ENCODE measurements at places on chromosomes 12 and 14. TPM values are rescaled to one million over a fixed set of nuclear protein-coding genes. Genes with fewer than 3 reads are reported as not detected.

DNA sequence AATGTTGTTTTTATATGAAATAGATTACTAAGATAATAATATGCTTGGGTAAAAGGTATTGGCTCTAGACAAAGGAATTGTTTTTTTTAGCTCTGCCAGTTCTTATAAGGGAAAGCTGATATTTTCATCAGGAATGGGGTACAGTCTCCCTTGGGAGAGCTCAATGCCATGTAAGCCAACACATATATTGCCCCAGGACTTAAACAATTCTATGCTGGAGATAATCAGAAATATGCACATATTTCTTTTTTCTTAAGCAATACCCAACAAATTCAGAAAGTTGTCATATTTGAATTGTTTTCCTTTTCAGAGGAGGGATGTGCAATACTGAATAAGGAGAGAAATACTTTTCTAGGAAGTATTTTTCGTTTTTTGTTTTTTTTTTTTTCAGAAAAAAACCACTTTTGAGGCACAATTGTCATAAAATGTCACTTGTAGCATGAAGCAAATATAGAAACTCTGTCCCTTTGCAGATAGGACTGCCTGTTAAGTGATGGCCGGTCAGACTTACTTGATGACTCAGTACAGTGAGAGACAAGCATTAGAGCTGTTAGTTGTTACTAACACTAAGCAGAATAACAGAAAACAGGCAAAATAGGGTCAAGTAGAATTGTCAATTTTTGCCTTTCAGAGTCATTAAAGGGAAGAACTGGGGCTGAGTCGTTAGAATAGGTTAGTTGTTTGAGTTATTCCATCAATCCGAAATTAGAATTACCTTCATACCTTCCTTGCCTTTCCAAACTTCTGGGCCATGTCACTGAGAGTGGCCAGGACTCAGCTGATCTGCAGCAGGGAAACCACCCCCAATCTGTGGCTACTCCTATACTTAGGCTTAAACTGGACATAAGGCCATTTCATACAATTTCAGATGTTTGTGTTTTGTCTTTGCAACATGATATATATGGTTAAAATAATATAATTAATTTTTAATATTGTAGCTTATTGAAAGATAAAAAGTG is 168.1 kb downstream of the SLC38A4 start:
- no peak for DNase-seq

Gene SYNDIG1L
- 0.10 TPM for polyA plus RNA-seq

Gene MYH6
- polyA plus RNA-seq, result 0.03 TPM

DNA sequence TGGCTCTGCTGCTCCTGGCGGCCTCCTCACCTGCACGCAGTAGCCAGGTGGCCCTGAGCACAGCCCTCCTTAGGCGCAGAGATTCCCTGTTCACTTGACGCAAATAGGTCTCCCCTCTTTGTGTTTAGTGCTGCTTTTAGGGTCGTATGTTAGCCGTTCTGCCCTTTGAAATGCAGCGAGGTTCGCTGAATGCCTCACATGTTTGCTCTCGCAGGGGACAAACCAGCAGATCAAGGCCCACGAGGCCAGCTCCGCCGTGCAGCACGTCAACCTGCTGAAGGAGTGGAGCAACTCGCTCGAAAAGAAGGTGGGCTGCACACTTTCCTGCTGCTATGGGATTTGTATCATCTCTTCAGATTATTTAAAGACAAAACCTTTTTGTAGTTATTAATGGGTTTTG is 31.4 kb upstream of the AMN start:
- no peak for DNase-seq

Gene KRT77
- 0.42 TPM for polyA plus RNA-seq

DNA sequence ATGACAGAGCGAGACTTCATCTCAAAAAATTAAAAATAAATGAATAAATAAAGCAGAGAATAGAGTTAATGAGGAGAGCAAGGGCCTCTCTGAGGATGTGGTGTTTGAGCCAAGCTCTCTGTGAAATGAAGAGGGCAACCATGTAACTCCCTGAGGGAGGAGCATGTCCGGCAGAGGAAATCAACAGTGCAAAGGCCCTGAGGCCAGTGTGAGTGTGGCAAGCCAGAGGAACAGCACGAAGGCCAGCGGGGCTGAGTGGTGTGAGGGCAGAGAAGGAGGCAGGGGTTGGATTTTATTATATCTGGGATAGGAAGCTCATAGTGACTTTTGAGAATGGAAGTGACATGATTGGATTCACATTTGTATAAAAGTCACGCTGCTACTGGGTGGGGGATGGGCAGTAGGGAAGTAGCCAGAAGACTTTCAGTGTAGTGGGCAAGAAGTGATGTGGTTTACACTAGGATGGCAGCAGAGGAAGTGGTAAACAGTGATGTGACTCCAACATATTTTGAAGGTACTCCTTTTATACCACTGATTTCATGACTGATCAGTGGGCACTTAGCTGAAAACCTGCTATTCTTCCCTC is 10.3 kb upstream of the LRP1-AS start:
- no peak for DNase-seq

DNA sequence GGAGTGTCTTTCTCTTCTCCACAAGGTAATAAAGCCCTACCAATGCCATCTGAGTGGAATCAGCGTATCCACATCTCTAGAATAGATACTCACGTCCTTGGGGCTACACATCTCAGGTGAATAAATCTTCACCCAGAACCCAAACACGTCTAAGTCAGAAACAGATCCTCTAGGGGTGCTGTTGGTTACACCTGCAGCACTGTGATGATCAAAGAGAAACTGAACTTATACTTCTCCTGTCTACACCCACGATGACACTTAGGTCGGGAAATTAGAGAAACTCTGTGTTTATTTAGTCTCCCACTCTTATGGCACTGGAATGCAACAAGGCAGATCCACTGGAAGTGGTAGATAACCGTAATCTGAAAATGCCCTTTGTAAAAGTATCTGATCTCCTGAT is 46.2 kb downstream of the WIF1 start:
- no peak for DNase-seq

DNA sequence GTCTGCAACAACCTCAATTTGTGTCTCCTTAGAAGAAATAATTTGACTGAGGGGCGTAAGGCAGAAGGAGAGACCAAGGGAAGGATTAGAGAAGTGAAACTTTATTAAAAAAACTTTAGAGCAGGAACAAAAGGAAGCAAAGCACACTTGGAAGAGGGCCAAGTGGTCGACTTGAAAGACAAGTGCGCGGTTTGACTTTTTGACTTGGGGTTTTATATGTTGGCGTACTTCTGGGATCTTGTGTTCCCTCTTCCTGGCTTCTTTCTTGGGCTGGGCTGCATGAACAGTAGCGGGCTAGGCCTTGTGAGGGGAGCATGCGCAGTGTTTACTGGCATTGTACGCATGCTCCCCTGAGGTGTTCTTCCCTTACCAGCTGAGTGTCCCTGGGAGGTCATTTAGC is 369.3 kb upstream of the DCN start:
- no peak for DNase-seq

- no peak for DNase-seq
Measured at GRCh38 chr12:103538397-103538796, 42.6 kb upstream of the C12orf42 start.

Gene ETFBKMT
- polyA plus RNA-seq, result 4.1 TPM

DNA sequence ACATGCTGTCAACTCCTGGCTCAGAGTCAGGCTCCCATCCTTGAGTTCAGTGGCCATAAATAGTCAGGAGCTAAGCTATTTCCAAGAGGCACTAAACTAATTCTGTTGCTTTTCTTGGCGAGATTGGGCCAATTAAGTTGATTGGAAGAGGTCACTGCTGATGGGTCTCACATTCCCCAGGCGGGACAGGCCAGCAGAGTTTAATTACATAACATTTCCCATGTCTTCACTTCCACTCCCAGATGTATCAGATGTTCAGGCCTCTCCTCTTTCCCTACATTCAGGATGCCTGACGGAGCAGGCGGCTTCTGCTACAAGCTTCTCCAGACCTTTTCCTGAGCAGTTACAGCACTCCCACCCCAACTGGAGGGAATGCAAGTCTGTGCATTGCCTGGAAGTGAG is 5.3 kb downstream of the NTF3 start:
- no peak for DNase-seq

DNA sequence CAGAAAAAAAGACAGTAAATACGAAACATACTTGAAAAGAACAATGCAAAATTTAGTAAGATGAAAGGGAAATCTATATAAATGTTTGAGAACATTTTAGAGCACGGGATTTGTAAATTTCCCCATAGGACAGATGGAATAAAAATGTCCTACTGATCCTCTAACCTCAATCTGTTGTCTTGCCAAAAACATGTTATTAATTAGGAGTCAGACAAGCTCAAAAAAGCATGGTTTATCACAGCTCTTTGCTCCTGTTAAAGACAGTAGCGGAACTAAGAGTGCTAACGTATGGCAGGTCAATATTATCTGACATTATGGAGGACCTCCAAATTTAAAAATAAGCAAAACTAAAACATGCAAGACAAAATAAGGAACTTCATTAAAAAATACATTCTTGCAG is 12.9 kb downstream of the GMFB start:
- no peak for DNase-seq

All from large intestine (tissue), 12 donors.